ENCODE measurements at places on chromosomes 7 and 10.

DNA sequence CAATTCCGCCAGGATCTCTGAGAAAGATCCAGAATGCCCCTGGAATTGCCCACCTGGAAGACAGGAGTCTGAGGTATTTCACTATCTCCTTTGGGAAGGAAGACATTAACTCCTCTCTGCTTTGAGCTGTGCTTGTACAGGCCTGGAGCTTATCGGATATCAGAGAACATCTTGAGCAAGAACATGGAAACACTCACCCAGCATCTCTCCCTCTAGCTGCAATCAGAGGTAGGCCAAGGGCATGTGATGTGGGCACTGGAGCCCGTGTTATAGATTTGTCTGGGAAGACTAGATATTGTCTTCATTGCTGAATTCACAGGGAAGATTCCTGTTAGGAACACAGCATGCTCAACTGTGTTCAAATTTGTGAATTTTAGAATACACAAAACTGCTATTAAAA lies 233.9 kb downstream of the PHF14 start:
- DNase-seq: no peak

DNA sequence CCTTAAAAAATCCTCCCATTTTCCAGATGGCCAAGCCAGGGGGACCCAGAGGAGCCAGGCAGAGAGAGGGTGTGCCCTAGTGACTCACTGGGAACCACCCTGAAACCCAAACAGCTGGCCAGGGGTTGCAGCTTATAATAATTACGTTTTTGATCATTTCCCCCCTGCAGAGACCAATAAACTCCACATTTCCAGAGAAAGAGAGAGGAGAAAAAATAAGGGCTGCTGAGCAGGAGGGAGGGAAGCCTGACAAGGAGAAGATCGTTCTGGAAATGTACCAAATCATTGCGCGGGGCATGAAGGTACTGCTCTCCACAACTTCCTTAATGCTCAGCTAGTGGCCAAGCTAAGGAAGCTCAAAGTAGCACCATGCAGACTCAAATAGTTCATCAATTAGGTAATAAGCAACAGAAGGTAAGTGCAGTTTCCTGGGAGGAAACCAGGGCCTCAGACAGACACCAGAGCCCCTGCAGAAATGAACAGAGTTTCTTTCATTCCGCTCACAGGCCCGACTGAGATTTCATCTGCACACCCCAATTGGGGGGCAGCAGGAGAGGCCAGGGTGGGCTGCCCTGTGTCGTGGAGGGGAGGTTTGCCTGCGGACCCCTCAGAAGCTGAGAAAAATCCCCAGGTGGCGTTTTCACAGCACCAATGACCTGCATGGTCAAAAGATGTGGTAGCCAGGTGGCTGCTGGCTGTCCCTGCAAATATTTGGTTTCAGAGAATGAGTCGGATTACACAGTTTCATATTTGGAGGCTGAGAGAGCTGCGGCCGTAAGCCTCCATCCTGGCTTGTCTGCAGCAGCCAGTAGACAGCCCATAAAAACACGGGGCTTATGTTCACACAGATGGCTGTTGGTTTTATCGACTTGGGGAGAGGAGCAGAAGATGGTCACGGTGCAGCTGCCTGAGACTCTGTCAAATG lies 153.2 kb upstream of the LYZL2 start:
- DNase-seq: no peak

DNA sequence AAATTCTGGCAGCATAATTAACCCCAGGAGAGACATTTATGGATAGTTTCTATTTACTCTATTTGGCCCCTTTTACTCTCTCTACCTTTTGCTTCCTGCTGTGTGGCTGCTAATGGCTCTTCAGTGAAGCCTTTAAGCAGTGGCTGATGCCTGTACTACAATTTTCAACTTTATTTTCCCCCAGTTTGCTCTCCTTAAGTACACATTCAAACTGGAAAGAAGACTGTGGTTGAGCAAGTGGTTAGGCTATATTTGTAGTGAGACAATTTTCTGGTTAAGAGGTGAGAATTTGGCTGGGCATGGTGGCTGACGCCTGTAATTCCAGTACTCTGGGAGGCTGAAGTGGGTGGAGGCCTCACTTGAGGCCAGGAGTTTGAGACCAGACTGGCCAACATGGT lies 8.5 kb upstream of the RSBN1L start:
- no peak for DNase-seq

- no peak for DNase-seq
These were observed 667.1 kb upstream of the LRRTM3 start for GRCh38 chr10:66258693-66259092.

DNA sequence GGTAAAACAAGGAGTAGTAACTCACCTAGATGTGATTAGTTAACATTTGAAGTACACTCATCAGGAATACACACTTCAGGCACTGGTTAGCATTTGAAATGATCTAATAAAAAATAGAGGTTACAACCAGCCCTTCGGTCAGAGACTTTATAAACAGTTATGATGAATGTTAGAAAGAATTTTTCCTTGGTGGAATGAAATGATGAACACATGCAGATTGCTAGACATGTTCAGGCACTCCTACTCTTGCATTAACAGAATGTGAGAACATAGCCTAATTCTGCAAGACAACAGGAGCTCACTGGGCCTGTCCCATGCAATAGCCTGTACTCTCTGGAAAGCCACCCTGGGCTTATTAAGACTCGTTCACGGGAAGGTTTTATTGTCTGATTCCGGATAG lies 47.3 kb upstream of the TECTB start:
- DNase-seq: no peak

DNA sequence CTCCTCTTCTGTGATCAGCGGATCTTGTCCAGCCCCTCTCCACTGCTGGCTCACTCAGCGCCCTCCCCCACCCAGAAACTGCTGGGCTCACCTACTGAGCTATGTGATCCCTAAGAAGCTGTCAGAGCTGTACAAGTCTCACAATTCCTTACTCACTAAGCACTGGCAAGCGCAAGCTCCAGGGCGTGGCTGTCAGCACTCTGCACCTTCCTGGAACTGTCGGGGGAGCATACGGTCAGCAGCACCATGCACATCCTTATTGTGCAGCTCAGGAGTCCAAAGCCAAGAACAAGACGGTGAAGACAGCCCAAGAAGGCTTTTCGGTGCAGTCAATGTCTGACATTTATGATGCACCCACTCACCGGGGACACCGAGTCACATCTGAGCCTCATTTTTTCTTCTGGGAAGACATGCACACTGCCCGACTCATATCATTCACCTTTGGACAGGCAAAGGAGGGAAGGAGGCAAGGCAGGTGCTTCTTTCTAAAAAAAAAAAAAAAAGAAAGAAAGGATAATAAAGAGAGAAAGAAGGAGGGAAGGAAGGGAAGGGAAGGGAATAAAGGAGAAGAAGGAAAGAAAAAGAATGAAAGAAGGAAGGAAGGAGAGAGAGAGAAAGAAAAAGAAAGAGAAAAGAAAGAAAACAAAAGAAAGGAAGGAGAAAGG lies 56.3 kb downstream of the ASB13 start:
- DNase-seq: no peak

GRCh38 chr7:139035586-139036353 lies at the start of gene ZC3HAV1L:
Gene ZC3HAV1L (minus strand): TSS chr7:139036042. CDS start chr7:139036017, 25 bp downstream.
- DNase-seq: no peak

DNA sequence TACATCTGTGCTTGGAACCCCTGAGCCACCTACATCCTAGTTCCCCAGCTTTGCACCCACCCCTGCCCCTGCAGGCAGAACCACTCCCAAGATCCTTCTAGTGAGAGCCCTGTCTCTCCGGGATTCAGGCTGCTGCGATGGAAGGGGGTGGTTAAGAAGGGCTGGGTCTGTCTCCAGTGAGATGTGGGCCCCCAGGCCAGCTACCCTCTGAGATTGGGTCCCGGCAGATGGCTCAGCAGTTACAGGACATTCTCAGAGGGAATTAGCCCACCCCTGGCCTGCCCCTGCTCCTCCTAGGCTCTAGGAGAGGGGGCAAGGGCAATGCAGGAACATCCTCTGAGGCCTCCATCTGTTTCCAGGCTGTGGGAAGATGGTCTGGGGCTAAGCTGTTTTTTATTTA lies 27.7 kb downstream of the SLC29A3 start:
- no peak for DNase-seq

All from stimulated activated CD4-positive, alpha-beta T cell treated with anti-CD3 and anti-CD28 coated beads, Interleukin-1b, Interleukin-23, amount 100 ng/mL, for 1 hour (primary cell).